Stimulated activated CD4-positive, alpha-beta T cell treated with anti-CD3 and anti-CD28 coated beads, Interleukin-15, amount 100 ng/mL, for 24 hours (primary cell): ENCODE measurements at places on chromosomes 5 and 9.

GRCh38 chr5:113678924-113679575, 165.6 kb downstream of the YTHDC2 start:
- peak; percentile 15 for DNase-seq

DNA sequence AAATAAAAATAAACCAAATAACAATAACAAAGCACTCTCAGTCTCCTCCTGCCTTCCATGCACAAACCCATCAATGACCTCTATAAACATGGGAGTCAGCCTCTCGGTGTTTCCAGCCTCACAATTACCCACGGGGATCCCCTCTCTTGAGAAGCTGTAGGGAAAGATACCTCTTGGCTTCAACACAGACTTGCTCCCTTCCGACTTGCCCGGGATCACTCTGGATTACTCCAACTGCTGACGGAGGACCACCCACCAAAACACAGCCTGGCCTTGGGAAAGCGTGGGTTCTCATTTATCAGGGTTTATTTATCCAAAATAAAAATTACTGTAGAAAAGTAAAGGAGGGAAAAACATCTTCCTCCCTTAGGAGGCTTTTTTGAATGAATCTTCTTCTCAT, 11.5 kb upstream of the NKX2-5 start:
- no peak for DNase-seq

- DNase-seq = peak; percentile 40
Observed at GRCh38 chr5:139670369-139671095, 22.4 kb downstream of the CXXC5 start.

DNA sequence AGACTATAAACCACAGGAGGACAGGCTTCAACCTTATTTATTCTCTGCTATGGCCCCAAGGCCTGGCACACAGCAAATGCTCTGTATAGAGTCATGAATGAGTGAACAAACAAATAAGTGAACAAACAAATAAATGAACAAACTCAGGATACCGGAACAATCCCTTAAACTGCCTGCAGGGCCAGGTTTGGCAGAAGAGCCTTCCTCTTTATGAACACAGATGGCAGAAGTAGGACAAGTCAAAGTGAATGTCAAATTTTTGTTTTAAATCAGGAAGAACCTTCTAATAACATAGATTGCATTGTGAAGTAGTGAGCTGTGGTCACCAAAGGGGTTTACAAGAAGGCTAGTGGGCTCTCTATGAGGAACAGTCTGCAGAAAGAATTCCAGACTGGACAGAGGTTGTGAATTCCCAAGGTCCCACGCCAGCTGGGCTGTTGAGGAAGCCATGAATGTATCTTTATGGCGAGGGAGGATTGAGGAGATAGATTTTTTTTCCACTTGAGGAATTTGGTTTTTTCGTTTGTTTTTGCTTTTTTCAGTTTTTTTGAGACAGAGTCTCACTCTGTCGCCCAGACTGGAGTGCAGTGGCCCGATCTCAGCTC, 30.3 kb upstream of the STING1 start:
- DNase-seq = no peak

DNA sequence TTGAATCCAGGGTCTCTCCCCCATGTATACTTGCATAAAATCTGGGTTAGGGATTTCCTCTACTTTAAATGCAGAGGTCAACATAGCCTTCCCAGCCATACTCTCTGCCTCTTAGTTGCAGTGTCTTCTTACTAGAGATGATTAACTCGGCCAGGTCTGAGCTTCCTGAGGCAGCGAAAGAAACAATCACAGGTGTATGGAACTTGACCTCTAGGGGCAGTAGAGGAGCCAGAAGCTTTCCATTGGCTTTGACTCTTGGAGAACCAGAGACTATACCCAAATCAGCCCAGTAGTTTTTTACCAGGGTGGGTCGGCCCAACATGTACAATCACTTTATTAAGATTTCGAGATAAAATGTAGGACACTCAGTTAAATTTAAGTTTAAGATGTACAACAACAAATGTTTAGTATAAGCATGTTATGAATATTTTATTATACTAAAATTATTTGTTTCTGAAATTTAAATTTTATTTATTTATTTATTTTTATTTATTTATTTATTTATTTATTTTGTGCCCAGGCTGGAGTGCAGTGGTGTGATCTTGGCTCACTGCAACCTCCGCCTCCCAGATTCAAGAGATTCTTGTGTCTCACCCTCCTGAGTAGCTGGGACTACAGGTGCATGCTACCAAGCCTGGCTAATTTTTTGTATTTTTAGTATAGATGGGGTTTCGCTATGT, 48.0 kb upstream of the DMRT3 start:
- DNase-seq = peak; percentile 8

DNA sequence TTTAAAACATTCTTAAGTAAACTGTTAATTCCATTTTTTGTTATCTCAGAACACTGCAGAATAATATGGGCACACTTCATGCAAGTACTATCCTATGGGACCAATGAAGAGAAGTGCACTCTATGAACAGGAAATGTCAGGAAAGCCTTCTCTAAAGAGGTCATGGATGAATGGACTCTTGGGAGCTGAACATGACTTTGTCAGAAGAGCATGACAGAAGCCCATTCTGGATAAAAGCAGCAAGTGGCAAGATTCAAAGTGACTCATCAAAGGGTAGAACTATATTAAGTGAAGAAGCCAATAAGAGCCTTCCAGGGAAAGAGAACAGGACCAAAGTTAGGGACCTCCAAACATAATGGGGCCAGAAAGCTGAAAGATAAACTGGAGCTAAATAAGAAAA, 94.0 kb downstream of the RAPGEF6 start:
- no peak for DNase-seq

GRCh38 chr9:97474372-97474925, 27.0 kb upstream of the TMOD1 start:
- no peak for DNase-seq

GRCh38 chr5:43313854-43314457, 744 bp upstream of the HMGCS1 start:
- peak; percentile 14 for DNase-seq

GRCh38 chr5:89241186-89241585, 358.2 kb upstream of the MEF2C start:
- DNase-seq = no peak

- DNase-seq = no peak
Observed at GRCh38 chr9:91382298-91382697, 20.6 kb upstream of the AUH start.

GRCh38 chr9:18384066-18384465, 89.9 kb upstream of the ADAMTSL1 start:
- DNase-seq = no peak

- DNase-seq = no peak
Observed at GRCh38 chr5:93503598-93504067, 77.4 kb downstream of the NR2F1-AS1 start.

- no peak for DNase-seq
Observed at GRCh38 chr9:128743421-128743820, 19.5 kb upstream of the ZDHHC12 start.

GRCh38 chr9:82128011-82128696, 139.6 kb downstream of the SPATA31D1 start:
- no peak for DNase-seq

GRCh38 chr5:58963361-58963760, 380.5 kb downstream of the RAB3C start:
- no peak for DNase-seq
